ENCODE measurements at places on chromosomes 7 and 10.

DNA sequence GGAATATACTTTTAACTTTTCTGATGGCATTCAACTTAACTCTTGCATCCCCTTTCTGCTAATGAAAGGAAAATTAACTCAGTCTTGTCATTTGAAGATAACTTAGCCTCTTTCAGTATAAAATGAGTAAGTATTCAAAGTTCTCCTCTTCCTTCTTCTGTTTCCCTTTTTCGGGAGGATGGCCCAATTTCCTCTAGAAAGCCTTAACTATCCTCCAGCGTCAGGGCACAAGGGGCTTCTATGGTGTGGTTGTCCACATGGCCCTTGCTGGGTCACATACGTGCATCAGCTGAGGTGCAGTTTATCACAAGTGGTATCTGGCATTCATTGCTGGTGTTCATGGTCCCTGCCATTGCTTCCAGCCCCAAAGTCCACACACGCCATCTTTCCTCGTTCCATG lies 17.8 kb upstream of the GSAP start:
- no peak overlapping the region for H3K4me3 ChIP-seq
- H3K27ac ChIP-seq, result no peak overlapping the region
- H3K4me1 ChIP-seq, result no peaks in the 10 kb centered on the region
- no peaks in the 10 kb centered on the region for H3K36me3 ChIP-seq
- no peaks in the 10 kb centered on the region for H3K27me3 ChIP-seq

GRCh38 chr10:42940487-42941294 lies 136.2 kb upstream of the RET start:
- no peaks in the 10 kb centered on the region for H3K27me3 ChIP-seq
- H3K4me3 ChIP-seq, result no peak overlapping the region
- H3K36me3 ChIP-seq, result no peaks in the 10 kb centered on the region
- H3K4me1 ChIP-seq, result no peaks in the 10 kb centered on the region

DNA sequence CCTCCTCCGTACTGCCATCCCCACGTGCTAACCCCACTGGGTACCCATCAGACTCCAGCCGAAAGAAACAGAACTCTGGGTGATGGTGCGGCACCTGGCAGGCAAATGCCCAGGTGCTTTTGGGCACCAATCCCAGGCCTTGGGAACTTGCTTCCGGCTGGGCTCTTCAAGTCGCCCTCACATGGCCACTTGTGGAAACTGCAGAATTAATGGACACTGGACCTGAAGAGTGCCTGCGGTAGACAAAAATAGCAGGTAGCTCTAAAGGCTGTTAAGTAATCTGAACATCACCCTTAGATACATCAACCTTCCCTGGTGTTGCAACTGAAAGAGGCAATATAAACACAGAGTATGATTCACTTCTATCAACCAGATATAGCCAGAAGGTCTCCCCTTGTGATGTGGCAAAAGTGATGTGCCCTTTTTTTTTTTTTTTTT lies 644.4 kb downstream of the GRM8 start:
- H3K36me3 ChIP-seq, result no peaks in the 10 kb centered on the region
- H3K4me3 ChIP-seq, result no peak overlapping the region
- no peaks in the 10 kb centered on the region for H3K27me3 ChIP-seq
- H3K27ac ChIP-seq, result no peak overlapping the region

- DNase-seq, result no peak
- H3K4me3 ChIP-seq, result no peak overlapping the region
- H3K36me3 ChIP-seq, result no peaks in the 10 kb centered on the region
- H3K27me3 ChIP-seq, result no peaks in the 10 kb centered on the region
Measured at GRCh38 chr7:123484199-123484598, 50.2 kb downstream of the IQUB start.

DNA sequence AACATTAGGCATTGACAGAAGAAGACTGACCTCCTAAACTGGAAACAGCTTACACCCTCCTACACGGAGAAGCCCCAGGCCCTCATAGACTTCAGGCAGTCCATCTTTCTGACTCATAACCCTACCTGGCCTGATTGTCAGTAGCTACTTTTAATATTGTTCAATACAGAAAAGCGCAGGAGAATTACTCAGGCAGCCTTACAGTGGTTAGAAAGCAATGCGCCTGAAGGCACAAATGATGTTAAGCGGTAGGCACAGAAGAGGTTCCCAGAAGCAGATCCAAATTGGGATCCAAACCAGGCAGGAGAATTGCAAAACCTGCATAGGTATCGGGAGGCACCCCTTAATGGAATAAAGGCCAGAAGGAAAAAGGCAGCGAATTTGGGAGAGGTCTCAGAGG lies 5.4 kb upstream of the CYREN start:
- no peak overlapping the region for H3K4me3 ChIP-seq
- H3K36me3 ChIP-seq, result no peaks in the 10 kb centered on the region
- H3K4me1 ChIP-seq, result peaks cover 2% of the 10 kb centered on the region
